Stimulated activated CD4-positive, alpha-beta T cell treated with anti-CD3 and anti-CD28 coated beads, Interleukin-4, amount 100 ng/mL, for 1 hour (primary cell): ENCODE measurements at places on chromosomes 7 and 10.
A peak's percentile ranks its signal among the peaks of the same experiment; 100 is the strongest.

DNA sequence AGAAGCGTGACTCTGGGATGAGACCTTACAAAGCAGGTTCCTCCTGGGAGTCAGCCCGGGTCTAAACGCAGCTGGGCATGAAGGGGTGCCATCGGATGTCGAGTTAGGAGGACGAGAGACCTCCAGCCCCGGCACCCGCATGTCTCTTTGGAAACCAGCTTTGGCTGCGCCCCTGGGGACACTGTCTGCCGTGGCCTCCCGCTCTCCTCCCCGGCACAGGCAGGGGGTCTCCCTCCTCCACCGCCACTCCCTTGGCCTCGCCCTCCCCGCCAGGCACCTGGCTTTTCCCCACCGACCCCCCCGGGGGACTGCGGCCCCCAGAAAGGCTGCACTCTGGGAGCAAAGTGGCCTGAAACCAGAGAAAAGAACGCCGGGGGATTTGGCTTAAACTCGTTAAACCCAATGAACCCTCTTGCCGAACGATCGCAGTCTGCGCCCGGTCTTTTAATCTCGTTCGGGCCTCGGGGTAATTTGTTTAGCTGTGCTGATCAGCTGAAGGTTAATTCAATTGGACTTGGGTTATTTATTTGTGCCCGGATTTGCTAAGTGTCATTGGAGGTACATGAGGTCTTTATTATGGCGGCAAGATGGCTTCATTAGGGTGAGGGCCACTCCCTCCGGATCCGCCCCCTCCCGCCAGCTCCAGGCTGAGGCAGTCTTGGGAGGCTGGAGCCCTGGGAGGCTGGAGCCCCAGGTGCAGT is 16.4 kb upstream of the PSMG3 start:
- DNase-seq: no peak

DNA sequence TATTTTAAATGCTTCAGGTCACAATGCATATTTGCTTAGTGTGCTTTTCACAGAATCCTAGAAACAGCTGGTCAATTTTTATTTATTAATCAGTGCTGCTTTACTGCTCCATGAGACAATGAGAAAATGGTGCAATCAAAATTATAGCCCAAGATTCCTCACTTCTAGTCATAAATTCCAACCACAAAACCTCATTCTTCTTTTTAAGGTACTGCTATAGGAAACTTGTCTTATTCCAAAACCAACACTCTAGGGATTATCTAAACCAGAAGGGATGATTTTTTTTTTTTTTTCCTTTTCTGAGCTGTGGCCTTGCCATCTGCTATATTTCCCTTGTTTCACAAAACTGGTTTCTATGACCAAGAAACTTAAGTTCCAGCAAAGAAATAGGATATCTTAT is 64.0 kb upstream of the SEMA3A start:
- no peak for DNase-seq

DNA sequence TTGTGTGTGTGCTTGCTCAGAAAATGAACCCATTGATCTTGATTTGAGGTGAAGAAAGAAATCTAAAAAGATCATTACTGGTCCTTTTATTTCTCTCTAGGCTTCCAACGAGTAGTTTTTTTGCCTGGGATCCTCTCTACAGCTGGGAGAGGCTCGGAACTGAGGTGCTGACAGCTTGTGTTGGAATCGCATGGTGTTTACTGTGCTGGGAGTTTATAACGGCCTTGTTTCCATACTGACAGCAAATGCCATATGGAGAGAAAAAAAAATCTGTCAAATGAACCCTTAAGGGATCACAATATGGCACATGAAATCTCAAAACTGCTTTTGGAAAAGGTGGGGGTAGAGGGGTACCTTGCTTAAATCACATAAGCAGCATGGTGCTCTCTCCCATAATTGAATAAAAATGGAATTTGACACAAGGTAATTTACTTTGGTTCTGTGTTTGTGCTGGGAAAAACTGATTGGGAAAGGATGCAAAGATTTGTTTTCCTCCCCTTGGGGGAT is 165.0 kb downstream of the RGS10 start:
- no peak for DNase-seq

- DNase-seq: no peak
These were observed 51.4 kb downstream of the PCDH15 start for GRCh38 chr10:54749623-54750022.

DNA sequence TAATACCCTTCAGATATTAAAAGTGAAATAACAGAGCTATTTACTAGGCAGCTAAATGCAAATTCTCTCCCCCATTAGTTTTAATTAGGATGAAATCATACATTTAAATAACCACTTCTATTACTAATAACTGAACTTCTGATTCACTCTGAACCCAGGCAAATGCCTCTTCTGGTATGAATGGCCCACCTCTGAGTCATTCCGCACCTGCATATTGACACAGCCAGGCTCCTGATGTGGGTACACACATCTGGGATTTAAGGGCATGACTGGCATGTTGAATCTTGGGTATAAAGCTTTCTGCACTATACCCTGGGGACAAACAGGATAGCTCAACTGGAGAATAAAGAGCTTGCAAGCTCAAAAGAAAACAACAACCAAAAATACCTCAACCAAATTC is 140.9 kb downstream of the AUTS2 start:
- no peak for DNase-seq

DNA sequence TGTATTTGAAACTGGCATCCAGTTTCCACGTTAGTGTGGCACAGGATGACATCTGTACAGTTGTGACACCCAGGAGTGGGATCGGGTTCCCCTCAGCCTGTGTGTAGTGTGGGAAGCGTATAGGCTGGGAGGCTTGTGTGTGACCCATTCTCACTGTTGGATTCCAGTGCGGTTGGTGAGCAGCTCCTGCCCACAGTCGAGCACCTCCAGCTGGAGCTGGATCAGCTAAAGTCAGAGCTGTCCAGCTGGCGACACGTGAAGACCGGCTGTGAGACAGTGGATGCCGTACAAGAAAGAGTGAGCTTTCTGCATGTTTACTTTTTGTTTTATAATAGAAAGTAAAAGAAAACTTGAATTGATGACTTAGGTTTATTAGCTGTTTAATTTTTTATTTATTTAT is 18.7 kb upstream of the GET4 start:
- DNase-seq: no peak

DNA sequence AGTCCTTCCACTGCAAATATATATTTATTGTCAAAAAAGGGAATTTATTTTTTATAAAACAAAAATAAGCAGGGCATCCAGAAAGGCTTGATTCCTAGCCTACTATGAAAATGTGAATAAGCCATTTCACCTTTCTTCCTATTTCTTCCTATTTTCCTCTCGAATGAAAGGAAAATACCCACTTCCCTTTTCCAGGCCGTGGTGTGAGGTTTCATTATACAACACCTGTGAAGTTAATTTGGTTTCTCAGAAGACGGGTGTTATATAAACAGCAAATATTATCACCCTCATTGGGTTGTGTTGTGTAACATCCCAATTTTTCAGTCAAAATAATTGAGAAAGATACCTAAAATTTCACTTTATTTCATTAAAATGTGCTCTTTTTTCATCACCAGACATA is 214.3 kb downstream of the DGKB start:
- no peak for DNase-seq

GRCh38 chr7:105996860-105997737 is 34.0 kb downstream of the CDHR3 start:
- no peak for DNase-seq

- DNase-seq: no peak
These were observed 23.0 kb upstream of the SFMBT2 start for GRCh38 chr10:7433861-7434260.

GRCh38 chr7:33201821-33202220 is 72.5 kb downstream of the BBS9 start:
- DNase-seq: no peak

GRCh38 chr10:101236376-101237080 is 7.3 kb upstream of the LBX1 start:
- no peak for DNase-seq

GRCh38 chr10:61217851-61218565 is 235.2 kb downstream of the TMEM26 start:
- DNase-seq: no peak

DNA sequence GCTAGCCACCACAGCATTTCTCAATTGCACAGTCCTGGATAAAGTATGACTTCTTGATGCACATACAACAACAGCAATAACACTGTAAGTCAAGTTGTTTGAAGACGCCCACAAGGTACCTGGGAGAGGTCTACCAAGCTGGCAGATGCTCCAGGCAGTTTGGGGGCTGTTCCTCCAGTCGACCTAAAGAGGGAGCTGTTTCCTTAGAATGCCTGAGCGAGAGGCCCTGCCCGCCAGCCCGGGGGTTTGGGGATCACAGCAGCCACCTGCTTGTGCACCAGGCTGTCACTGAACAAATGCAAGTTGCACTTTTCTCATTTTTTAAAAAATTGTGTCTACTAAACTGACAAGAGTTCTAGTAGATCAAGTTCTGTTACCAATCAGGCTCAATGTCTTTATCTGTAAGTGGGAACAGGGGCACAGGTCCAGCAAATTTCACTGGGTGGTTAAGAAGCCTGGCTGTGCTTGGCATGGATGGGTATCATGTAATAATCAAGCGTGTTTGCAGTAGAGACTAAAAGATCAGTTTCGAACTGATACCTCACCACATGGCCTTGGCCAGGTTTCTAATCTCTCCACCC is 193.8 kb upstream of the ADO start:
- peak; percentile 74 for DNase-seq

GRCh38 chr7:115183431-115184057 is 261.6 kb downstream of the MDFIC start:
- DNase-seq: no peak

GRCh38 chr10:91907914-91908336 is 1.4 kb downstream of the FGFBP3 start:
- no peak for DNase-seq

GRCh38 chr7:111168182-111168581 is 77.3 kb downstream of the LRRN3 start:
- no peak for DNase-seq
